Activated T-cell treated with anti-CD3 and anti-CD28 coated beads for 24 hours (primary cell): ENCODE measurements at places on chromosomes 2 and 18.

DNA sequence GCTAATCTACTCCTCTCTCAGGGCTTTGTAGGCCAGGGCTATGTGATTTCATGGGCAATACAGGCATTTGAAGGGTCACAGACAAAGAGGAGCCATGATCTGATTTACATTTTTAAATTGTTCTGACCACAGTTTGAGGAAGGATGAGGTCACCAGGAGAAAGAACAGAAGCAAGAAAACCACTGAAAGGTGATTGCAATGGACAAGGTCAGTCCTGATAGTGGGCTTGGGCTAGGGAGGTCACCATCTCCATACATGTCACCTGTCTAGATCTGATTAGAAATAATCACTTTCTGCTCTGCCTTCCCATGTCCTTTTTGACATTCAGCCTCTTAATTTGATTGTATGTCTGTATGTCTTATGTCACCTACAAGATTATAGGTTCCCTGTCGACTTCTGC is 248.9 kb upstream of the CWC22 start:
- DNase-seq, result no peak

DNA sequence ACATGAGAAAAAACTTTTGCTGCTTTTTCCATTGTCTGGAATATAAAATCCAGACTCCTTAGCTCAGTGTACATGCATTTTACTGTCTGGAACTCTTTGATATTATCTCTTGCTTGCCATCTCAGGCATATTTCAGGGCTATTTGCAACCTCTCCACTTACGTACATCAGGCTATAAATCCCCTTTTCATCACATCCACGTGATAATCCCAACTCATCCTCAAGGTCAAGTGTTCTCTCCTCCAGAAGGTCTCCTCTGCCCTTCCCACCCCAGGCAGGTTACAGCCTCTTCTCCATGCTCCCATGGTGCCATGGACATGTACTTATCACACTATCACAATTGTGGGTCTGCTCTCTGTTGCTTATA is 202.5 kb upstream of the RBMS1 start:
- DNase-seq, result no peak

GRCh38 chr18:55351241-55351691 is 236.7 kb downstream of the TCF4 start:
- no peak for DNase-seq

DNA sequence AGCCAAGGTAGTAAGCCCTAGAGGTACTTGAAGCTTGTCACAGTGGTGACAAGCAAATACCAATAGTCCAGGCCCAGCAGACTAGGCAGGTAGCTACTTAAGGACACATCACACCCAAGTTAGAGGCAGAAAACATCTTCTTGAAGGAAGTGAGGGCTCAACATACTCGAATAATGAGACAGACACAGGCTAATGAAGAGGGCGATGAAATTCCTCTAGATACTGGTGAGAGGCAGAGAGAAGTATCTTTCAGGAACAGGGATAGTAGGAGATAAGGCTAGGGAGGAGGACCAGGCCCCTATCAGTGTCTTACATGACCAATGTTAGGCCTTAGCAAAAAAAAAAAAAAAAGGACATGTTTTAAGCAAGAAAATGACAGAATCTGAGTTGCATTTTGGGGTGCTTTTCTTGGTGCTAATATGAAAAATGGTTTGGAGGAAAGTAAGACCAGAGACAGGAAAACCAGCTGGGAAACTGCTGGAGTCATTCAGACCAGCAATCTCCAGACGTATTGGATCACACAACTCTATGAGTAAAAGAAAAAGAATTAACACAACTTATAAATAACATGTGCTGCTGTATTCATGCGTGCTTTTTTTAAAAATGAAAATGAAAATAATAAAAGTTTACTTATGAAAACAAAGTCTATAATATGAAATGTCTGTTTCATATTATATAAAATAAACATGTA is 37.7 kb downstream of the COBLL1 start:
- DNase-seq, result no peak

GRCh38 chr2:237090906-237091305 is 5.2 kb downstream of the COPS8 start:
- DNase-seq, result no peak

DNA sequence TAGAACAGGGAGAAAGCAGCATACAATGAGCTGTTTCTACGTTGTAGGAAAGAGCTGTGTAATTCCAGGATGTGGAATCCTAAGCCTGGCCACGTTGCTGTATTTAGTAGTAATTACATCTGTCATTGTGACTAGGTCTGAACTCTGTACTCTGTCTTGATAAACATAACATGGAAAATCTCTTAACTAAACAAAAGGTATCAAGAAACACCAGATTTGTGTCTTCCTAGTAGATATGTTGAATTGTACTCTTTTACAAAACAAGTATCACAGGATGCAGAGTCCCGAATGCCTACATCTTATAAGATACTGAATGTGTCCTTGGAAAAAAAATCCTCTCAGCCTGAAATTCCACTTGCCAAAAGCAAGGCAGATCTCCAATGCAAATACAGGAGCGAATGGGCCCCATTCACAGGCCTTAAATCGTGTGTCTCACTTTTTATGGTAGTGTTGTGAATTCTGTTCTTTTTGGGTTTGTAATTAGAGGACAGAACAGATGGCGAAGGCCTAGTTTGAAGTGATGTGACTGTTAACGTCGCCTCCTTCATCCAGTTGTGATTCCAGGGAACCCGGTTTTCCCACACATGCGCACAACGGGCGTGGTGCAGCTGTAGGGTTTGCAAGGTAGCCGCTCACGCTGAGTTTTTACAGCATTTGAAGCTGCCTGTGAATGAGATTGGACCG is 246.5 kb downstream of the GBX2 start:
- DNase-seq, result no peak

DNA sequence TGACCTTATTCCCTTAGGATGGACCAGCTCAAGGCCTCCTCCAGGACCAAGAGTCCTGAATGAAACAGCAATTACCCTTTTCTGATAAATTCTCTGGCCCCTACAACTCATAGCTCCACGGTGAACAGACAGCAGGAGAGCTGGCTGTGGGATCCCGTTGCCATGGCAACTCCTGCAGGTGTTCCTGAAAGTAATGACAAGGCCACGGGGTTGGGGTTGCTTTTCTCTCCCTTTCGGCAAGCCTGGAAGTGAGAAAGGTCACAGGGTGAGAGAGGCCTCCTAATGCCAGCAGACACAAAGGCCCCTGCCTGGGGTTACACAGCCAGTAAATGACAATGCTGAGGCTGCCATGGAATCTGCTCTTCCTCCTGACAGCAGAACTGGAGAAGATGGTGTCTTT is 403.0 kb downstream of the NBAS start:
- no peak for DNase-seq

DNA sequence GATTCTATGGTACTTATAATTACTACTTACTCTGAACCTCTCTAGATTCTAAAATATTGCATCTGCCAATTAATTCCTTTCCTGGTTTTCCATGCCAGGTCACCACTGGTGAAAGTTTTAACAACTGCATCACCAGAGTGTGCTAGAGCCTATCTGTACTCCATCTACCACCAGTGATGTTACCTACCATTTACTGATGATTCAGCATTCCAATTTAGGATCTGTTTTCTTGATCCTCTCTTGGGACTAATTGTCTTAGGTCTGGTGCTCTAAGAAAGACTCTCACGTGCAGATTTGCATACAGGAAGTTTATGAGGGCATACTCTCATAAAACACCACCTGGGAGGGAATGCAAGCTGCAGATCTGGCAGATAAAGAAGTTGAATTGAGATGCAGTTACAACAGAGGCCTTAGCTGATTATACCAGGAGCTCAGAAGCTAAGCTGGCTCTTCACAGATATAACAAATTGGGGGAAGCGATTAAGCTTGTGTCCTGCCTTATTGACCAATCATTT is 347.6 kb upstream of the VRK2 start:
- DNase-seq, result no peak

- DNase-seq, result no peak
These were observed 39.3 kb upstream of the EPB41L3 start for GRCh38 chr18:5582849-5583681.

DNA sequence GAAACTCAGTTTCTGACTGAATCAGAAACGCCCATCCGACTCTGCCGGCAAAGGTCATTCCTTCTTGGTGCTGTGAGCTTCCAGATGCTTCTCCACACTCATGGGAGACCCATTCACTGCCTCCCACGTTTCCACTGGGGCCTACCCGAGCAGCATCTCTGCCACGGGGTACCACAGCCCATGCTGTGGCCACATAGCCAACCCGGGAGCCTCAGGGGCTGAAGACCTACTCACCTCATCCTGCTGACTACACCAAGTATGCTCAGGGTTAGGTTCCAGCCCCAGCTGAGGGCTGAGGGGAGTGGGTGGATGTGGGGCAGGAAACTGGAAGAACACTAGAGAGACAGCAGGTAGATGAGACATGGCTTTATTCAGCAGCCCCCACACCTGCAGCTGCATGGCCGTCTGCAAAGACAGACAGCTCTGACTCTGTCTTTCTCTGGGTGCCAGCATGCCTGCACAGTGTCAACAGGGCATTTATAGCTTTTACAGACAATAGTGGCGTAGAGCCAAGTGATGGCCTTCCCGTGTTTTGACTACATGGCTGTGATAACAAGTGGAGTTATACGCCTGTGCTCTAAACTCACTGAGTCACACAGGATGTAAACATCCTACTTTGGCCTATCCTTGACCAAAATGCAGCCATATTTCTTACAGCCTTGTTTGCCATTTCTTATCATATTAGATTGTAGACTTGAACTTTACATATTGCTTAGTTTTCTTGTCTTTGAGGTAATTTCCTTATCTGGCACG is 16.5 kb upstream of the KLHL23 start:
- DNase-seq, result no peak

DNA sequence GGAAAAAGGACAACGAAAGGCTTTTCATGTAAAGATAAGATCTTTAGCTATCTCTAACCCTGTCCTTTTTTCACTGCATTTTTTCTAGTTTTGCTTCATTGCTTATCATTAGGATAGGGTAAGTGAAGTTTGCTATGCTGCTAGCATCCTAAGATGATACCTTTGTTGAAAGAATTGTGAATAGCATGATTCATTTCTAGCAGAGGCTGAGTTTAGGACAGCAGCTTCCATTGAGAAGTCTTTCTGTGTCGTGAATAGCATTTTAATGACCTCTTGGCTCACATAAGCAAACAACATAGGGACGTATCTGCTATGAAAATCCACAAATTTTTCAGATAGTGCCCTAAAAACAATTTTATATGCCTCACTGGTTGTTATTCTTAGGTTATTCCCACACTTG is 36.4 kb upstream of the GAREM2 start:
- no peak for DNase-seq

DNA sequence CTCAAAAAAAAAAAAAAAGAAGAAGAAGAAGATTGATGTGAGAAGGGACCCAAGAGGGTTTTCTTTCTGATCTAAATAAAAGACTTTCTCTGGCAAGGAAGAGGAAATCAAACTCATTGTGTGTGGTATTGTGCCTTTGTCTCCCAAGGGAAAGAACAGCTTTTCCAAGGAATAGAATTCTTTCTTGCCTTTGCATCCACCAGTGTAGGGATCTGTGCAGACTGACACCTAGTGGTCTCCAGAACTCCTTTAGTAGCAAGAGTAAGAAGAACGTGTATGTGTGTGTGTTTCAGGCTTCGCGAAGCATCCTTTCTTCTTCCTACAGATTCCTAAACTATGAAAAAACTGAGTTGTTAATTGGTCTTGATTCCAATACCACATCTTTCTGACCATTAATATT is 33.5 kb upstream of the CRIM1 start:
- DNase-seq, result no peak

DNA sequence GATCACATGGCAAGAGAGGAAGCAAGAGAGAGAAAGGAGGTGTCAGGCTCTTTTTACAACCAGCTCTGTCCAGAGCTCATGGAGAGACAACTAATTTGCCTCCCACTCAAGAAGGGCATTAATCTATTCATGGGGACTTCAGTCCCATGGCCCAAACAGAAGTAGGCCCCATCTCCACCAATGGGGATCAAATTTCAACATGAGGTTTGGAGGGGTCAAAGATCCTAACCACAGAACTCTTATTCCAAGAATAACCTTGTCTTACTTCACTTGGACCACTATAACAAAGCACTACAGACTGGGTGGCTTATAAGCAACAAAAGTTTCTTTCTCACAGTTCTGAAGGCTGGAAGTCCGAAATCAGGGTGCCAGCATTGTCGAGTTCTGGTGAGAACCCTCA is 31.8 kb downstream of the GRB14 start:
- no peak for DNase-seq

DNA sequence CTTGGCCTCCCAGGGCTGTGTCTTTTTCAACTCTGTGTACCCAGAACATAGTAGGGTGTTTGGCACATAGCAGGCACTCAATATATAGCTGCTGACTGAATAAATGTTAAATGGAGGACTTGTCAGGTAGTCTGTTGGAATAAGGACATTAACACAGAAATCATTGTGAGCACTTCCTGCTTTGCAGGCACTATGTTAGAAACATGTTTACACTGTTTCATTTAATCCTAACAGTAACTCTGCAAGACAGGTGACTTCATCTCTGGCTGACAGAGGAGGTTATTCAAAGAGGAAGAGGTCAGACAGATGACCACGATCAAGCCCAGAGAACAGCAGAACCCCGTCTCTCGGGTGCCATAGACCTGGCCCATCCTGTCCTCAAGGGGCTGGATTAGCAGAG is 28.0 kb upstream of the PIEZO2 start:
- no peak for DNase-seq

GRCh38 chr2:16625759-16626158 is 39.9 kb downstream of the CYRIA start:
- no peak for DNase-seq

DNA sequence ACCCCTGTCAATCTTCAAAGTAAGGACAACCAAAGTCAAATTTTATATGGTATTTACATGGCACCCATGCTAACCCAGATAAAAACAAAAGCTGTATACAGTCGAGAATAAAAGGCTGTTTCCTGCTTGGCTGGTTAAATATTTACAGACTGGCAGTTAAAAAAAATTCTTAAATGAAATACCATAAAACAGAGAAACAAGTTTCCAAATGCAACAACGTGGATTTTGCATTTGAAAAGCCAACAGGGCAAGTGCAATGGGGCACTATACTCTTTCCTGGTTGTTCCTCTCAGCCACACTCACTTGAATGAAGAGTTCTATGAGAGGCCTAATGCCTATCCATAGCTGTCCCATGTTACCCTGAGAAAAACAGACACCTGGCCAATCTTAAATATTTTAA is 6.1 kb upstream of the NR4A2 start:
- DNase-seq, result no peak

GRCh38 chr2:181240844-181241243 is 216.3 kb upstream of the ITGA4 start:
- no peak for DNase-seq

GRCh38 chr18:6737833-6738232 is 8.3 kb downstream of the ARHGAP28 start:
- no peak for DNase-seq

GRCh38 chr2:141522048-141522447 is 608.8 kb downstream of the LRP1B start:
- DNase-seq, result no peak
